ENCODE measurements at places on chromosomes 4 and X.

GRCh38 chr4:113997206-113997605, 17.8 kb upstream of the ARSJ start:
- no peak for DNase-seq

- DNase-seq = no peak
Observed at GRCh38 chr4:42225286-42225685, 72.8 kb upstream of the BEND4 start.

DNA sequence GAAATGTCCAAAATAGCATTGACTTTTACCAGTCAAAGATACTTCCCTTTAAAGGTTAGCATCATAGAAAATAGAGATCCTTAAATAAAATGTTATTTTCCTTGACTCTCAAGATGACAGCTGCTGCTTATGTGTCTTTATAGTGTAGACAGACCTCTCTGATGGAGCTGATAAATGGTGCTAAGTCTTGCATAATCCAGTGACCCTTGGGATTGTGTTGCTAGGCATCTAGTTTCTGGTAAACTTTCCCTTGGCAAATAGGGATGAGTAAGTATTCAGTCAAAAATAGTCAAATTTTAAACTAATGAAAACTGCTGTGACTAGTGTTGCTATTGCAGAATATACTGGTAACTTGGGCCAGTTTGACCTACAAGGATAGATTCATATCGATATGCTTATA, 53.6 kb downstream of the MBNL3 start:
- DNase-seq = no peak

GRCh38 chr4:156695163-156695562, 276.4 kb downstream of the PDGFC start:
- DNase-seq = no peak
